ENCODE measurements at places on chromosomes 4 and X. TPM values are rescaled to one million over a fixed set of nuclear protein-coding genes. Genes with fewer than 3 reads are reported as not detected.

DNA sequence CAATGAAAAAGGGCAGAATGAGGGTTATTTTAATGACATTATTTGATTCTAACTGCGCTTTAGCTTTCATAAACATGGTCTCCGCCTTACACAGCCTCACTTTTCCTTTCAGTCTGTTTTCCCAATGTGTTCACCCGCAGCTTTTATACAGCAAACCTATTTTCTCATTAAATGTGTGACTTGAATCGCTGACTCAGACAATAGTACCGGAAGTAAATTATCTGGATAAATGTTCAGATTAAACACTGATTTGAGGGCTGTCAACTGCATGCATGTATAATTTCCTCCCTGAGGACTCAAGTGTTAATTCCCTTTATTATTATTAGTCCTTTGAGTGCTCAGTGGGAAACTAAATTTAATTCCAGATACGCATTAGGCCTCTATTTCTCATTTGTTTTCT lies 117.3 kb downstream of the FAM133A start:
- no peaks in the 10 kb centered on the region for H3K4me1 ChIP-seq
- no peaks in the 10 kb centered on the region for H3K36me3 ChIP-seq
- H3K4me3 ChIP-seq, result no peak overlapping the region

DNA sequence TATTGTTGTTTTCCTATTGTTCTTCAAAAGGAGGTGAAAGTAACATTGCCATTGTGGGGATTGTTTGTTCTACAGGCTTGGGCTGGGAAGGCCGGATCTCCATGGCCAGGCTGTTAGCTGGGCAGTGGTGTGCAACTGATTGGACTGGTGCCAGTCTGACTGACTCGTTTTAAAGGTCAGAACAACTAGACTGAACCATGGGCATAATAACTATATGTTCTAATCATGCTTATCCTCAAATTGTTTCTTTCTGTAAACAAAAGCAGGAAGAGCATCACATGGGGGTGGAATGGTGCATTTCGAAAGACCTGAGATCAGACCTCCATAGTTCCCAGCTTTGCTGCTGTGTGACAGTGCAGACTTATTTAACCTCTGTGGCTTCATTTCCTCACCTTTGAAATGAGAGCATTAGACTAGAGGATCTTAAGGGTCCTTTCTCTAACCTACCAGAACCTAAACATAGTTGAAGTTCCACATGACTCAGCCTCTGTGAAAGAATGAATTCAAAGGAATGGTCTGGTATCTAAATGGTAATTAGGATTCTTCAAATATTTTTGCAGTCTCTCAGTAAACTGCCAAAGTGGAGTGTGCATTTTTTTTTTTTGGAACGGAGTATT lies 66.7 kb upstream of the PGRMC2 start:
- no peaks in the 10 kb centered on the region for H3K27me3 ChIP-seq
- DNase-seq, result no peak
- H3K36me3 ChIP-seq, result no peaks in the 10 kb centered on the region
- no peak overlapping the region for H3K4me3 ChIP-seq
- peaks cover 28% of the 10 kb centered on the region for H3K4me1 ChIP-seq

- H3K27ac ChIP-seq, result no peak overlapping the region
- no peaks in the 10 kb centered on the region for H3K27me3 ChIP-seq
- peaks cover 4% of the 10 kb centered on the region for H3K4me1 ChIP-seq
- DNase-seq, result no peak
- no peak overlapping the region for H3K4me3 ChIP-seq
These were observed 72.7 kb downstream of the EFNB1 start for GRCh38 chrX:68901519-68901918.

RRAGB gene
- 13.4 TPM for total RNA-seq

SNCA gene
- total RNA-seq, result 14.0 TPM

TCEAL3 gene
- 18.3 TPM for total RNA-seq

- no peak for DNase-seq
- no peaks in the 10 kb centered on the region for H3K4me1 ChIP-seq
- no peak overlapping the region for H3K4me3 ChIP-seq
- H3K36me3 ChIP-seq, result no peaks in the 10 kb centered on the region
These were observed 17.9 kb upstream of the VEGFC start for GRCh38 chr4:176810481-176811249.

- no peak for DNase-seq
- no peaks in the 10 kb centered on the region for H3K27me3 ChIP-seq
- no peak overlapping the region for H3K27ac ChIP-seq
- H3K36me3 ChIP-seq, result no peaks in the 10 kb centered on the region
These were observed 31.7 kb downstream of the SCML1 start for GRCh38 chrX:17768997-17769396.

DNA sequence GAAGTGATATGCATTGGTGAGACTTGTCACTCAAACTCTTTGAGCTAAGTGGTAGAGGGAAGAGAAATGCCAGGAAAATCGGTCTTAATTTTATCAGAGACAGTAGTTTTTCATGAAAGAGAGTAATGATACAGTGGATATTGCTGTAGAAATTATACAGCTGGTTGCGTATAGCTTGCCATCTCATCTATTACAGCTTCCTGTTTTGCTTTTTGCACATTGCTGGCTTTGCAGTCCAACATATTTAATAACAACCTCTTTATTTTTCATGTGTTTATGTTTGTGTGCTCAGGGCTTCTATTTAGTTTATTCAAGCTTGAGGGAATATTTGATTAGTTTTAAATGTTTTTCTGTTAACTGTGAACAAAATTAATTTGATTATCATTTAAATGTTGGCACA lies 11.5 kb downstream of the SMAD1 start:
- H3K4me1 ChIP-seq, result peaks cover 34% of the 10 kb centered on the region
- H3K27me3 ChIP-seq, result no peaks in the 10 kb centered on the region
- no peak for DNase-seq
- no peaks in the 10 kb centered on the region for H3K36me3 ChIP-seq

DNA sequence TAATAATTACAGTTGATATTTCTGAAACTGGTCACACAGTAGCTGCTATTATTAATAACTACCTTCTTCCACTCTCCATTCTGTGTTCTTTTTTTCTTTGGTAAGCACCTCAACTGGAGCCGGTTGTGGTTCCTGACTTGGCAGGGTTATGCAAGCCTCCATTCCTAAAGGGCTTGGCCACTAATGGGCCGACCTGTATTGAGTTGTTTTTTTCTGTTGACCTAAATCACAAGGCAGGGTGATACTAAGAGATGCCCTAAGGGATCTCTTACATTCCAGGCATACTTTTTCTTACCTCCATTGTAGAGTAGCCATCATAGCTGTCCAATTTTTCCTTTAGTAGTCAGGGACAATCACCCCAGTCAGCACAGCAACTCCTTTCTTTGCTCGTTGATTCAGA lies 1295.8 kb upstream of the ADGRL3 start:
- DNase-seq, result no peak
- no peaks in the 10 kb centered on the region for H3K27me3 ChIP-seq
- H3K27ac ChIP-seq, result no peak overlapping the region
- H3K36me3 ChIP-seq, result no peaks in the 10 kb centered on the region
- H3K4me1 ChIP-seq, result peaks cover 5% of the 10 kb centered on the region

IQCM gene
- total RNA-seq, result not detected

ADGRL3 gene
- 6.5 TPM for total RNA-seq

DNA sequence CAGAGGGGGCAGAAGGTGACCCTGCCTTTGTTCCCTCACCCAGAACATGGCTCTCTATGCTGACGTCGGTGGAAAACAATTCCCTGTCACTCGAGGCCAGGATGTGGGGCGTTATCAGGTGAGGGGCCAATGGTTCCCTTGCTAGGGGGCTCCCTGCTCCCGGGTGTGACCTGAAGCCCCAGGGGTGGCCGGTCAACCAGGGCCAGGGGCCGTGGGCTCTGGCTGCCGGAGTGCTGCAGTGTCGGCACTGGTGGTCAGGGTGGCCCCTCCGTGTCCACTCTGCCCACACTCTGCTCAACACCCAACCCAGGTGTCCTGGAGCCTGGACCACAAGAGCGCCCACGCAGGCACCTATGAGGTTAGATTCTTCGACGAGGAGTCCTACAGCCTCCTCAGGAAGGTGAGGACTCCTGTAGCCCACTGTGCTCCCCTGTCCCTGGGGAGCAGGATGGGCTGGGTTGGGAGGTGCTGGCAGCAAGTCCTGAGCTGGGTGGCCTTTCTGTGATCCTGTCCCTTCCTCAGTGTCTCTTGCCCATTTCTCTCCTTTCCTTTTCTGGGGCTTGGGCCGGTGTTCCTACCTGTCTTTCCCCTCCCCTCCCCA lies 3.0 kb downstream of the SSR4 start:
- peaks cover 16% of the 10 kb centered on the region for H3K36me3 ChIP-seq
- no peaks in the 10 kb centered on the region for H3K27me3 ChIP-seq
- H3K4me1 ChIP-seq, result peaks cover 25% of the 10 kb centered on the region
- DNase-seq, result no peak
- H3K27ac ChIP-seq, result no peak overlapping the region
- no peak overlapping the region for H3K4me3 ChIP-seq

CLDN34 gene
- 2.3 TPM for total RNA-seq

GRCh38 chr4:121176082-121176934 lies 12.2 kb upstream of the TNIP3 start:
- H3K27ac ChIP-seq, result no peak overlapping the region
- H3K4me3 ChIP-seq, result no peak overlapping the region
- DNase-seq, result no peak

DNA sequence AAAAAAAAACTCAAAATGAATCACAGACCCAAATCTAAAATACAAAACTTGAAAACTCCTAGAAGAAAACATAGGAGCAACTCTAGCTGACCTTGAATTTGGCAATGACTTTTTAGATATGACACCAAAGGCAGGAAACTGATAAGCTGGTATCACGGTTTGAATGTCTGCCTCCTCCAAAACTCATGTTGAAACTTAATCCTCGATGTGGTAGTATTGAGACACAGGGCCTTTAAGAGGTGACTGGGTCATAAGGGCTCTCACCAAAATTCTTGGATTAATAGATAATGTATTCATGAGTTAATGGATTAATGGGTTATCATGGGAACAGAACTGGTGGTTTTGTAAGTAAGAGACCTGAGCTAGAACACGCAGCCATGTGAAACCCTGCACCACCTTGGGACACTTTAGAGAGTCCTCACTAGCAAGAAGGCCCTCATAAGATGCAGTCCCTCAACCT lies 40.5 kb downstream of the FRYL start:
- no peaks in the 10 kb centered on the region for H3K36me3 ChIP-seq
- H3K27ac ChIP-seq, result no peak overlapping the region
- no peaks in the 10 kb centered on the region for H3K27me3 ChIP-seq
- no peak for DNase-seq
- peaks cover 7% of the 10 kb centered on the region for H3K4me1 ChIP-seq

DNA sequence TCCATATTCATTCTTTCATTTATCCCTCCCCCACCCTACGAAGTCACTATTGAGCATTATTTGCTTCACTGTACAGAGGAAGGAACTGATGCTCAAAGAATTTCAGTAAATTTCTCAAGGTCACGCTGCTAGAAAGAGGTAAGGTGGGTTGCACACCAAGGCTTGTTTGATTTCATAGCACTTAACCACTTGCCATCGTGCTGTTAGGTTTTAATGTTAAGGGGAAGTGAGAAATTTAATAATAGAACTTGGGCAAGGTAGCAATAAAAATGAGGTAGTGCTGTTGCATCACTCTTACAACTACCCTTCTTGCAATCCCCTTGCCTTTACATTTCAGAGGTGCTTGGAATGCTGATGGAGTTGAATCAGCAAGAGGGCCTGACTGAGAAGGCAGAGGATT lies 343.1 kb downstream of the MID1IP1 start:
- H3K4me1 ChIP-seq, result no peaks in the 10 kb centered on the region
- no peak overlapping the region for H3K27ac ChIP-seq
- H3K36me3 ChIP-seq, result no peaks in the 10 kb centered on the region
- no peak for DNase-seq
- no peak overlapping the region for H3K4me3 ChIP-seq
- no peaks in the 10 kb centered on the region for H3K27me3 ChIP-seq

DNA sequence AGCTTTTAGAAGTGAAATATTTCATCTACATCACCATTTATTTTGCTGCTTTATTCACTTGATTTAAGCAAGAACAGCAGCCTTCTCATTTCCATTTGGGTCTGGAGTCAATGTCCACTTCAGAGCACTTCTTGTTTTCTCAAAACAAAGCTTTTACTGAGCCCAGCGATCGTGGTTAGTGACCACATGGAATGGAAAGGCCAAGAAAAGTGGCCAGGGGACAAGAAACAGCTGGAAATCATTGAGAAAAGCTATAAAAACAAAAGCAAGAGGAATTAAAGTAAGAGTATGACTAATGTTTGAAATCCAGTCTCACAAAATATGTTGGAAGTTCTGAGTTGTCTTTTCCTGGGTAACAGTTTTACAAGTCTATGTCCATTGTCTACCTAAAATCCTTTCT lies 328.4 kb upstream of the INTU start:
- H3K36me3 ChIP-seq, result no peaks in the 10 kb centered on the region
- H3K27me3 ChIP-seq, result no peaks in the 10 kb centered on the region
- H3K27ac ChIP-seq, result peak overlapping the region; percentile 46
- no peak for DNase-seq
- no peaks in the 10 kb centered on the region for H3K4me1 ChIP-seq
- no peak overlapping the region for H3K4me3 ChIP-seq

GRCh38 chr4:4334798-4335520 lies 44.9 kb downstream of the ZBTB49 start:
- no peak overlapping the region for H3K4me3 ChIP-seq
- DNase-seq, result no peak
- no peak overlapping the region for H3K27ac ChIP-seq
- no peaks in the 10 kb centered on the region for H3K27me3 ChIP-seq
- H3K36me3 ChIP-seq, result no peaks in the 10 kb centered on the region

DNA sequence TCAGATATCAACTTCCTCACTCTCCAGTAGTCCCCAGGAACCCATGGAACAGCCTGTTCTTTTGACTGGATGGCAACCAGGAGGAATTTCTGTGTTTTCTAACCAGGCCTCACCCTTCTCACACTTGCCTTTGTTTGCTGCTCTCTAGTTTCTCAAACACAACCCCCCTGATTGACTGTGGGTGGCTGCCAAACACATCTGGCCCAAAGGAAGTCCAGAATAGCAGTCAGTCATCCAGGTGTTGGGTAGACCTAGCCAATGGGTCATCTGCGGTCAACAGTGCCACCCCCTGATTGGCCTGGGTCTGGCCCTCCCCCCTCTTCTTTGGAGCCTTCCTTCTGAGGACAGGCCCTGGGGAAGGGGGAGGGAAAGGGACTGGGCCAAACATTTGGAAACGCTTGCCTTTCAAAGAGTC lies 53.7 kb downstream of the MSX1 start:
- DNase-seq, result no peak
- no peaks in the 10 kb centered on the region for H3K36me3 ChIP-seq
- peaks cover 8% of the 10 kb centered on the region for H3K4me1 ChIP-seq
- H3K27ac ChIP-seq, result no peak overlapping the region
- no peaks in the 10 kb centered on the region for H3K27me3 ChIP-seq
- H3K4me3 ChIP-seq, result no peak overlapping the region

GRCh38 chr4:153706519-153706918 lies 22.4 kb downstream of the TLR2 start:
- no peak for DNase-seq
- peaks cover 2% of the 10 kb centered on the region for H3K36me3 ChIP-seq
- no peaks in the 10 kb centered on the region for H3K4me1 ChIP-seq

TRIM2 gene
- 17.3 TPM for total RNA-seq

DNA sequence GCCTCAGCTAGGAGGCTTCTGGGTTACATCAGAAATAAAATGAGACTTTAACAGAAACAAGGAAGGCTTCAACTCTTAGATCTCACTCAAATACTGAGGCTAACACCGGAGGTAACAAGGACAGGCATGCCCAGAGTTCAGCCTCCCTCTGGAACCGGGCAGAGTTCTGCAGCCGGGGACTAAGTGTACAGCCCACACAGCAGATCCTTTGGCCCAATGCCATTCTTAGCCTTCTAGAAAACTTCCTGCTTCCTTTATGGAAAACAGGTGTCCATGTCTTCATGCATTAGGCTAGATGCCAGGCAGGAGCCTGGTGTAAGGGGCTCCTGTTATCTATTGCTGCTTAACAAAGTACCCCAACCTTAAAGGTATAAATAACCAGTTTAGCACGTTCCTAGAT lies 369.7 kb downstream of the BCOR start:
- H3K27me3 ChIP-seq, result no peaks in the 10 kb centered on the region
- no peak overlapping the region for H3K4me3 ChIP-seq
- no peaks in the 10 kb centered on the region for H3K36me3 ChIP-seq
- no peak overlapping the region for H3K27ac ChIP-seq
